ENCODE measurements at places on chromosomes 7 and 10. TPM values are rescaled to one million over a fixed set of nuclear protein-coding genes. Genes with fewer than 3 reads are reported as not detected.

The SPDYE2 gene
- total RNA-seq = not detected

The C10orf53 gene
- total RNA-seq = not detected

The PLXDC2 gene
- 83.1 TPM for total RNA-seq

The ADAM12 gene
- 81.5 TPM for total RNA-seq

The PIK3AP1 gene
- total RNA-seq = 4.3 TPM

The FKBP6 gene
- not detected for total RNA-seq

The MAT1A gene
- 0.44 TPM for total RNA-seq

The EGFR gene
- 31.1 TPM for total RNA-seq

GRCh38 chr7:83096065-83096580 lies 66.6 kb downstream of the PCLO start:
- no peak for DNase-seq

GRCh38 chr7:130430841-130431666 lies 9.8 kb downstream of the CEP41 start:
- DNase-seq = no peak

DNA sequence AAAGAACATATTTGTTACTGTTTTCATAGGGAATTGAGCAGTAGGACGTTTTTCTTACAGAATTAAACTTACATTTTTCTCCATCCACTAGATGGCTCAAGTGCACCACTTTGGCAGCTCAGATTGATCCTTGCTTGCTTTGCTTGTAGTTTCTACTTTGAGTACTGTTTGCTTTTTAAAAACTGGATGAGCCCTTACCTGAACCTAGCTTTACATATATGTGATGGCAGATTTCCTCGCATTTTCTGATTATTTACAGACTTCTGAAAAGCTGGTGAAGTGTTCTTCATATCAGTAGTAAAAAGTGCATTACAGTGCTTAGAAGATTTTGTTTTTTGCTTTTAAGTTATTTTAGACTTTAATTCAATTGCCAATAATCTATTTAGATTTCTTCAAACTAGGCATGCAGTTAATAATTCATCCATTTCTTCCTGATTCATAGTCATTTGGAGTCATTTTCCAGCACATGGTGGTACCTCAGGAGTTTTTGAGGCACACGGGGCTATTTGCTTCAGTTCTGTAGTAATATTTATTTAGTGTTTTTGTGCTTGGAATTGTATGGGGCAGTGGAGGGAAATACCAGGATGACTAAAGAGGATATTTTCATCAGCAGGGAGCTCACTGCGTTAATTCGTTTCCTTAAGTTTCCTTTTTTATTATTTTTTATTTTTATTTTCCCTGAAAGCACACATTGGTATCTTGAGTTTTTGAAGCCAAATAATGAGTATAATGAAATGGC lies 57.3 kb downstream of the MAPK8 start:
- DNase-seq = peak; percentile 46

DNA sequence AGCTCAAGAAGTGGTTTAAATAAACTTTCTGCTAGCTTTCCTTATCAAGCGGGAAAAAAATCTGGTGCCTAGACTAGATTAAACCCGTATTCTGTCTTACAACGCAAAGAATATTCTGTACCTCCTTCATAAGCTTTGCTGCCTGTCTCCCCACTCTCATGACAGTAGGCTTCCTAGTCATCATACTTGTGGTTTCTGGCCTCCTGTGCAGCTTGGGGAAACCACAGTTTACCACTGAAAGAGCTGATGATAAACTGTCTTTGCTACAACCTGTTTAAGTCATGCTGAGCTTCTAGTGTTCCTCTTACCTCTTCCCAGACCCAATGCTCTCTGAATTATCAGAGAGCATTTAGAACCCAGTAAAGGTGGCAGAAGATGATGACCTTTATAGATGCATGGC lies 55.0 kb downstream of the PODXL start:
- no peak for DNase-seq

- peak; percentile 63 for DNase-seq
Measured at GRCh38 chr7:104971290-104972071, 42.5 kb upstream of the KMT2E start.
